ENCODE measurements at places on chromosomes 3 and 15. TPM values are rescaled to one million over a fixed set of nuclear protein-coding genes. Genes with fewer than 3 reads are reported as not detected.
A peak's percentile ranks its signal among the peaks of the same experiment; 100 is the strongest.

GRCh38 chr15:47983533-47983932 is 137.3 kb upstream of the SLC24A5 start:
- DNase-seq: no peak

- no peak for DNase-seq
These were observed 53.8 kb downstream of the LRRK1 start for GRCh38 chr15:100972975-100973350.

GRCh38 chr3:43862992-43863805 is 172.5 kb downstream of the ABHD5 start:
- no peak for DNase-seq

DNA sequence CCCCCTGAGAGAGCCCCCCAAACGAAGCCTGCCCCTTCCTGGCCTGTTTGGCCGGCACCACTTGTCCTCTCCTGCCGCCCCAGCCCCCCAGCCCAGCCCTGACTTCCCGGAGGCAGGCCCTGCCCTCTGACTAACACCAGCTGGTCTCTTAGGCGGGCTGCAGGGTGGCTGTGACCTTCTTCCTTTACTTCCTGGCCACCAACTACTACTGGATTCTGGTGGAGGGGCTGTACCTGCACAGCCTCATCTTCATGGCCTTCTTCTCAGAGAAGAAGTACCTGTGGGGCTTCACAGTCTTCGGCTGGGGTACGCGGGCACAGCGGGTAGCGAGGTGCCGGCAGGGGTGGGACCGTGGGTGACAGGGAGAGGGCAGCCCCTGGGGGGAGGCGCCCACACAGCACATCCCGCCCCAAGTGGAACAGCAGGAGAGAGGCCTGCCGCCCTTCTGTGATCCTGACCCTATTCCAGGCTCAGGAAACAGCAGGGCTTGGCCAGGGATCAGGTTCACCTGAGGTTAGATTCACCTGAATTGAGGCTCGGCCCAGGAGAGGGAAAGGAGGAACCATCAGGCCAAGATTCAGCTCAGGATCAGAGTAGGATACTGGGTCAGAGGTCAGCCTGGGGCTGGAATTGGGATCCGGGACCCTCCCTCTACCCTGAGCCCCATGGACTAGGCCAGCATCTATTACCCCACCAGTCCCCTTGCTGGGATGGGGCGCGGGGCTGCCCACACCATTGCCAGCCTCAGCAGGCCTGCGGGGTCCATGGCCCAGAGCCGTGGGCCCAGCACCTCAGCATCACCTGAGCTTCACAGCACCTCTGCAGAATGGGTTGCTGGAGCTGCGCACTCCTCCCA is 21.9 kb downstream of the PTH1R start:
- no peak for DNase-seq

GRCh38 chr15:29942143-29942542 is 119.9 kb upstream of the TJP1 start:
- peak; percentile 29 for DNase-seq

GRCh38 chr15:71559098-71559497 is 251.3 kb upstream of the NR2E3 start:
- DNase-seq: peak; percentile 74

DNA sequence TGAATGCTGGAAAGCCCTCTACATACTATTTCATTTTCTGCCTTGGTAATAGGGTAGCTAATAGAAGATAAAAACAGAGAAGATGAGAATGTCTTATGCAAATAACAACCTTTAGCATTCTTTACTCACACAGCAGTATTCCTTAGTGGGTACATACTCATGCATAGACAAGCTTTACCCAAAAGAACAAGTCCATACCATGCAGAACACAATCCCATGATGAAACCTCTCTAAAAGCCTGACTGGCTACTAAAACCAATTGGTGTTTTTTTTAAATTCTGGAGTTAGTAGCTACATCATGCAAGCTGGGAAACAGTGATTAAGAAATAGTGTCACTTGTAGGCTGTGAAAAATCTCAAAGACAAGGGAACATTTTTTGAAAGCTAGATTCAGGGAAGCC is 104.8 kb downstream of the DHX30 start:
- no peak for DNase-seq

- no peak for DNase-seq
These were observed 100.2 kb downstream of the CNTN4 start for GRCh38 chr3:2198776-2199279.

DNA sequence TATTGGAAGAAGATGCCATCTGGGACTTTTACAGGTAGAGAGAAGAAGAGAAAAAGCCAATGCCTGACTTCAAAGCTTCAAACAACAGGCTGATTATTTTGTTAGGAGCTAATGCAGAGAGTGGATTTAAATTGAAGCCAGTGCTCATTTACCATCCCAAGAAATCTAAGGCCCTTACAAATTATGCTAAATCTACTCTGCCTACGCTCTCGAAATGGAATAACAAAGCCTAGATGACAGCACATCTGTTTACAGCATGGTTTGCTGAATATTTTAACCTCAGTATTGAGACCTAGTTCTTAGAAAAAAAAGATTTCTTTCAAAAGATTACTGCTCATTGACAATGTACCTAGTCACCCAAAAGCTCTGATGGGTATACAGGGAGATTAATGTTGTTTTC is 16.2 kb downstream of the ARL14 start:
- DNase-seq: no peak

DNA sequence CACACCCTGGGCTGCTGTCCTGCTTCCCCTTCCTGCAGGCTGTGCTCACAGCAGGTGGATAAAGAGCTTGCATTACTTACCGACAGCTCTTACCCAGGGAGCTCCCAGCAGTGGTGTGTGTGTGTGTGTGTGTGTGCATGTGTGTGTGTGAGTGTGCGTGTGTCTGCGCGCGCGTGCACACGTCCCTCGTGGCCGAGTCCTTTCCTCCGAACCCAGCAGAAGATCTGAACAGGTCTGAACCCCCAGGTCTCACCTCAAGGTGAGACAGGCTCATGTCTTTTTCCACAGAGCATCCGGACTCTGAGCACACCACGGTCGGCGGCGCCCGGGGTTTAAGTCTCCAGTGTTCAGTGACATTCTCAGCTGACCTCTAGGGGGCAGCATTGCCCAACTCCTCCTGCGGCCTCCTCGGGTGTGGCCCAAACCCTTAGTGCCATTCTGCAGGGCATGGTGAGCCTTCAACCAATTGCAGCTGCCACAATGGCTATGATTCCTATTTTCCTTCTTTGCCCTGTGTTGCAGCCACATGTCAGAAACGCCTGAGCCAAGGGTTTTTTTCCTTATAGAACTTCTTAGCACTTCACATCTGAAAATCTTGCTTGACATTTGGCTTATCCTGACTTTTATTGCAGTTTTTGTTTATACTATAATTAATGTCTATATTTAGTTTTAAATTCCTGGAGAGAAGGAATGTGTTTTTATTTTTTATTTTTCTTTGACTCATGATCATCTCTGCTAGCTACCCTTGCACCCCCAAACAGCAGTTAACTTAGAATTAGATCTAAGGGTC is 64.1 kb upstream of the KLHL25 start:
- peak; percentile 66 for DNase-seq

DNA sequence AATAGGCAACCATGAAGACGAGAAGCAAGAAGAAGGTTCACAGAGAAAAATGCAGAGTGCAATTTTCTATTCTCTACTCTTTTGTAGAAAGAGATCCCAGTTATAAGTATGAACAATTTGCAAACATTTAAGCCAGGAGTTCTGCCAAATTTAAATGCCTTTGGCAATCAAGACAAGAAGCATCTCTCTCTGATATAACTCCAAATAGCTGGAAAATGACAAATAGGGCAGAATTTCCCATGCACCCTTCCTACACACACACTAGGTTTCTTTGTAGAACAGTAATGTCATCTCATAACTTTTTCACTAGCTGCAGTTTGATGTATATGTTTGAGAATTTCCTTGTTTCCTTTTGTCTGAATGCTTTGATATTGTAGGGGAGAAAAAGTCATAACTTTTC is 333.5 kb upstream of the AZI2 start:
- DNase-seq: no peak

DNA sequence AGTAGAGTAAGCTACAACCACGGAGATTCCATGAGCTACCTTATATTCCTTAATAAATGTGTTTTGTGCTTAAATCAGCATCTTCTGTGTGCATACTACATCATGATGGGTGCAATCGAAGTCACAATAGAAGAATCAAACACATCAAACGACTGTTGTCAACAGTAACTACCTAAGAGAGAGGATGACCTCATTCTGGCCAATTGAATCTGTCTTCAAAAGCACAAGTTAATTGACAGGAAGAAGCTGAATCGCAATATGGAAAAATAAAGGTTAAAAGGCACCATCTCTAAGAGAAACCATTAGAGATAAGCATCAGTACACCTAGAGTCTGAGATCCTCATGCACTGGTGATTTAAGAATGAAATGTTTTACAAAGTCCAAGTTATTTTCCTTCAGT is 39.0 kb downstream of the CD200R1L start:
- no peak for DNase-seq

- DNase-seq: no peak
These were observed at the start of gene CCDC54 for GRCh38 chr3:107377151-107377550. TSS of gene CCDC54 (plus strand) at chr3:107377439. CDS start at chr3:107377588, 149 bp downstream.

GP5 gene
- total RNA-seq: 0.49 TPM

DNA sequence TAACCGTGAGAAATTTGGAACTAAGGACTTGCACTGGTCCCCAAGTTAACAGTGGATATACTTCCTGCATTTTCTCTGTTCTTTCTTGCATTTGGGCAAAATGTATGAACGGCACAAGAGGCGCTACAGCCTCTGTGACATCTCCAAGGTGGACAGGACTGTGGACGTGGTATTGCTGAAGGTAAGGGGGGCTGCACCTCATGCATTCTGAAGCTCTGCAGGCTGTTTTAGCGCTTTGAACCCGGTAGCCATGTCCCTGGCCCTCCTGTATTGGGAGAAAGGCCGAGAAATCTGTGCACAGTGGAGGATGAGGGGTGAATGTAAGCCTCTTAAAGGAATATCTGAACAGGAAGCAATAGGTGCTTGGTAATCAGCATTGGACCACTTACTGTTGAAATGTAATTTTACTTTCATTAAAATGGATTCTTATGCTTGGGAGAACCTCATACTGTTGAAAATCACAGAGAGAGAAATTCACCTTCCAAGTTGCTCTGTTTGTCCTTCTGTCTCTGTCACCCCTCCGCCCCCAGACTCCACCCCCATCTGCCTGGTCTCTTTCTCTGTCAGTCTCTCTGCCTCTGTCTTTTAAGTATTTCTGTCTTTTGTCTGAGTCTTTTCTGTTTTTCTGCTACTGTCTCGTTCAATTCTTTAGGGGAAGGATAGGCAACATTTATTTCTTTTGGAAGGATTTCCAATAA is 174.6 kb downstream of the KLHL25 start:
- DNase-seq: peak; percentile 20

DNA sequence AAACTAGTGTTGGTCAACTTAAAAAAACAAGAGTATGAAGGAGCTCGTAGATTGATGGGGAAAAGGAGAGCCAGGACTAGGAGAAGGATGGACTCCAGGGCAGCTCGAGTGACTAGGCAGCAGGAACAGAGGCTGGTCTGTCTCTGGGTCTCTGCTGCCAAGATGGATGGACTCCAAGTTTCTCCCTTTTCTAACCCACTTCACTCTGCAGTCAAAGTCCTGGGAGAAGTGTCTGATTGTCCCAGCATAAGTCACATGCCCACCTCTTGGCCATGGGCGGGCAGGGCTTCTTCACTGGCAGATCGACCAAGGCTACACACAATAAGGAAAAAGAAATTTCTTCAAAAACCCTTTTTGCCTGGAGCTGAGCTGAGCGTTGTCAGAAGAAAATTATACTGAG is 9.2 kb upstream of the EPB42 start:
- DNase-seq: no peak

GRCh38 chr15:34696506-34696905 is 58.3 kb downstream of the GJD2 start:
- no peak for DNase-seq

DNA sequence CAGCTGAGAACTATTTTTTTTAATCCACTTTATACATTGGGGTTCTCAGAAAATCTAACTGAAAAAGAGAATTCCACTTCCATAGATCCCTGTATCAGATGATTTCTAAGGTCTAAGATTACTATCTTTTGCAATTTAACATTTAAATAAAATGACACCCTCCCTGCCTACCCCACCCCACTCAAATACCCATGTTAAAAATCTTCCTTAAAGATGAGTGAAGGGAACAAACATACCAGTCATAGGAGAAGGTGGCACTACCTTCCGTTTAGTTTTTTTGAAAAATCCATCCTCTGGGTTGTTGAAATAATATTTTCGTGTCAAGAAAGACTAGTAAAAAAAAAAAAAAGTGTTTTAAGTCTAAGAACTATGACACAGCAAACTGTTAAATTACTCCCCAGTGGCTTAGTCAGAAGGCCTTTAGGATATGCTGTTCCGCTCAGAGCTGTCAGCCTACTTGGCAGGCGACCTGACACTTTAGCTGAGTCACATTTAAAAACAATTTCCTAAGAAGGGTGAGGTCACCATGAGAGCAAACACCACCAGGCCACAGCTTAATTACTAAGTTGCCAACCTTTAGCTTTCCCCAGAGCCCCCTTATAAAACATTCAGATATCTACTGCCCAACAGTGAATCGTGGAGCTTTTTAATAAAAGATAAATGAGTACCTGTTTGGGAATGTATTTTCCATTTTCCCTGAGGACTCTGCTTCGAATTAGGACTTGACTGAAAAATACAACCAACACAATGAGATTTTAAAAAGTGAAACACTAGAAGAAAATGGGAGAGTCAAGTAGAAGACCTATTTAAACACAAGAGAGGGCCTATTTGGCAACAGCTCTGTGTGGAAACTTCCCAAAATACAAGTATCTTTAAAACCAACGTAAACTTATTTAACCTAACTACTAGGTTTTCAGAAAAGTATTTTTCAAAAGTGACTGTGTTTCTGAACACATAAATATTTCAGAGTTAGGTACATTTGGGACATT is 9.6 kb downstream of the EMC3 start:
- DNase-seq: peak; percentile 99

VEPH1 gene
- 27.4 TPM for total RNA-seq

GRCh38 chr3:29789686-29790085 is 508.8 kb downstream of the RBMS3 start:
- peak; percentile 22 for DNase-seq

DNA sequence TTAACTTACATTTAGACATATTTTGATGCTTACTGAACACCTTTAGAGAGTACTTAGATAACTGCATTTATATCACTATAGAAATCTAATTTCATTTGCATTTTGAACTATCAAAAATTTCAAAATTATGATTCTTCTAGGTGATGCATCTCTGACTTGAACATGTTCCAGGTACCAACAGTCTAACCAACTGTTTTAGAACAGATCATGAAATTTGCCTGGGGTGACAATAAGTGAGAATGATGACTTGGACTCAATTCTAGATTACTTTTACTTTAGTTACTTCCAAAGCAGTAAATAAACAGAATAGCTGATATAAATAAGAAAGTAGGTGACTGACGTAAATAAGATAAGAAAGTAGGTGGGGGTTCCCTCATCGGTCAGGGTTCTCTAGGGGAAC is 307.8 kb downstream of the BCHE start:
- DNase-seq: no peak

ITIH3 gene
- total RNA-seq: under 0.01 TPM

GRCh38 chr15:57496946-57497869 is 94.5 kb upstream of the MYZAP start:
- no peak for DNase-seq

- no peak for DNase-seq
These were observed 68.9 kb downstream of the IQSEC1 start for GRCh38 chr3:13004376-13004775.

GRCh38 chr3:87219611-87220010 is 7.5 kb upstream of the CHMP2B start:
- peak; percentile 26 for DNase-seq
